ENCODE measurements at places on chromosomes 3 and 15. TPM values are rescaled to one million over a fixed set of nuclear protein-coding genes. Genes with fewer than 3 reads are reported as not detected.

The SLC35G2 gene
- 17.4 TPM for total RNA-seq

The CLEC3B gene
- 0.40 TPM for total RNA-seq

The IGDCC3 gene
- not detected for total RNA-seq

The TUSC2 gene
- 37.8 TPM for total RNA-seq

DNA sequence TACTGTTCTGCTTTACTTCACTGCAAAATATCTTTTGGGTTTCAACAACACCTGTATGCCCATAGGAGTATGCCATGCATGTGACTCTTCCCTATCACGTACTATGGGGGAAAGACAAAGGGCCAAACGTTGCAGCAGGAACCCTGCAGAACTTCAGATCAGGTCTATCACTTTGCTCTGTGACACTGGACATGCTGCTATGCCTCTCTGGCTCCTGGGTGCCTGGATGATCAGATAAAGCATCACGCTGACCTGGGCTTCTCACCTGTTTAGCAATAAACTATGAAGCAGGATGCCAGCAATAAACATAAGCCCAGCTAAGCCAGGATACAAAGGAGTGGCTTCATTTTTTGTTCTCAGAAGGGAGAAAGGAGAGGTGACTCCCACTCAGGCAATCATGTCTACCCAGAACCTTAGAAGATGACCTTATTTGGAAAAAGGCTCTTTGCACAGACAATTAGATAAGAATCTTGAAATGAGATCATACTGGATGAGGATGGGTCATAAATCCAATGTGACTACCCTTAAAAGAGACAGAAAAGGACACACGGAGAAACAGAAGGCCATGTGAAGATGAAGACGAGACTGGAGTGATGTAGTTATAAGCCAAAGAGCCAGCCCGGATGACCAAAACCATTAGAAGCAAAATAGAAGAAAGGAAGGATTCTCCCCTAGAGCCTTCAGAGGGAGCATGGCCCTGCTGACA lies 19.3 kb downstream of the POMGNT2 start:
- DNase-seq = no peak

- DNase-seq = peak; percentile 54
Measured at GRCh38 chr3:24493746-24494617, 668 bp downstream of the THRB start.

DNA sequence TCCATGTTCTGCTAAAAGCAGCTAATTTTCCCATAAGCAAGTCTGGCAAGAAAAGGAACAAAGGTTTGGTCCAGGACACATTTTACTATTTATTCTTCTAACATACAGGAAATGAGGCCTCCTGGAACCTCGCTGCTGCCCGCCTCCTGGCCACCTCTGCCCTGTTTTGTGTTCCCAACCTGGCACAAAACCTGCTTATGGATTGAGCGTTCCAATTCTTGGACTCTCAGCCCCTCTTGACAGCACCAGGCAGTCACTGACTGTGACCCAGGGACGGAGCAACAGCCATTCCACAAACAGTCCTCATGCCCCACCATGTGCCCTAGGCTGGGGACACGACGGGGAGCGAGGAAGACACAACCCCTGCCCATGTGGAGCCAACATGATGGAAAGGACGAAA lies 11.6 kb upstream of the SSUH2 start:
- DNase-seq = no peak

DNA sequence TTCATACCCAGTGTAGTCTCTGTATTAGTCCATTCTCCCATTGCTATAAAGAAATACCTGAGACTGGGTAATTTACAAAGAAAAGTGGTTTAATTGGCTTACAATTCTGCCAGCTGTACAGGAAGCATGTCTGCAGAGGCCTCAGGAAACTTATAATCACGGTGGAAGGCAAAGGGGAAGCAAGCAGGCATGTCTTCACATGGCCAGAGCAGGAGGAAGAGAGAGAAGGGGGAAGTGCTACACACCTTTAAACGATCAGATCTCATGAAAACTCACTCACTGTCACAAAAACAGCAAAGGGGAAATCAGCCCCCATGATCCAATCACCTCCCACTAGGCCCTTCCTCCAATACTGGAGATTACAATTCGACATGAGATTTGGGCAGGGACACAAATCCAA lies 6.3 kb upstream of the PARP14 start:
- no peak for DNase-seq

GRCh38 chr3:61632568-61633175 lies 71.3 kb downstream of the PTPRG start:
- no peak for DNase-seq

DNA sequence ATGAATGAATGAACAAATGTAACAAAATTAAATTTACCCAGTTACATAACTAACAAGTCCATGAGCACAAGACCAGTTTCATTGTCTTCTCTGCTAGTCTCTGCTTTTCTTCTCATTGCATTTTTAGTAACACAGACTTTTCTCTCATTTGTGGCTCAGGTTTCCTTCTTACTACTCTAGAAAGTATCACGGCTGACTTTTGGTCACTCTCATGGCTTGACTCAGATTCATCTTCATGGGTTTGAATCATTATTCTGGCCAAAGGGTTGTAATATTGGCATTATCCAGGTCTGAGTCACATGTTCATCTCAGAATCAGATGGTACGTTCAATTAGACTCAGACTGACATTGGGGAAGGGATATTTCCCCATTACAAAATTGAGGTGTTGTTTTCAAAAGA lies 121.5 kb upstream of the SATB1 start:
- DNase-seq = no peak
